ENCODE measurements at places on chromosomes 5 and 9.

- no peak for DNase-seq
Measured at GRCh38 chr9:93597142-93597706, 20.8 kb downstream of the PHF2 start.

DNA sequence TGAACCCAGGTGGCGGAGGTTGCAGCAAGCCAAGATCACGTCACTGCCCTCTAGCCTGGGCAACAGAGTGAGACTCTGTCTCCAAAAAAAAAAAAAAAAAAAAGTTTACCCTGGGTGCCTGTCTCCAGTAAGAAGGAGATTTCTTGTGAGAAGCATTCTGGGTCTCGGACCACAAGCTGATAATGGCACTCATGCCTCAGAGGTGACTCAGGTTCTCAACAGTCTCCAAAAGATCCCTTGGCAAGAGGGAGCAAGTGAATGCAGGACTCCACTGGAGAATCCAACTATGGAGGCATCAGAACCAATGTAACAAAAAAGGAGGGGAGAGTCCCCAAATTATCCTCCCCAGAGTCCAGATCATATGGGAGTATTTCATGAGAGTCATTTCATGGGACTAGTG is 106.0 kb upstream of the LRRTM2 start:
- no peak for DNase-seq

- DNase-seq: no peak
Measured at GRCh38 chr5:94409440-94409839, 209.0 kb downstream of the KIAA0825 start.

GRCh38 chr9:88975966-88976889 is 15.0 kb upstream of the S1PR3 start:
- DNase-seq: no peak

DNA sequence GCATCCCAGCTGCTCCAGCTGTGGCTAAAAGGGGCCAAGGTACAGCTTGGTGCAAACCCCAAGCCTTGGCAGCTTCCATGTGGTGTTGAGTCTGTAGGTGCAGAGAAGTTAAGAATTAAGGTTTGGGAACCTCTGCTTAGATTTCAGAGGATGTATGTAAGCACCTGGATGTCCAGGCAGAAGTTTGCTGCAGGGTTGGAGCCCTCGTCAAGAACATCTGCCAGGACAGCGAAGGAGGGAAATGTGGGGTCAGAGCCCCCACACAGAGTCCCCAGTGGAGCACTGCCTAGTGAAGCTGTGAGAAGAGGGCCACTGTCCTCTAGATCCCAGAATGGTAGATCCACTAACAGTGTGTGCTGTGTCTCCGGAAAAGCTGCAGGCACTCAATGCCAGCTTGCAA is 236.2 kb upstream of the ADRA1B start:
- DNase-seq: no peak

GRCh38 chr9:136997830-136998234 is 1.5 kb upstream of the CLIC3 start:
- DNase-seq: no peak

- no peak for DNase-seq
Measured at GRCh38 chr5:132209901-132210545, 17.6 kb downstream of the P4HA2 start.

DNA sequence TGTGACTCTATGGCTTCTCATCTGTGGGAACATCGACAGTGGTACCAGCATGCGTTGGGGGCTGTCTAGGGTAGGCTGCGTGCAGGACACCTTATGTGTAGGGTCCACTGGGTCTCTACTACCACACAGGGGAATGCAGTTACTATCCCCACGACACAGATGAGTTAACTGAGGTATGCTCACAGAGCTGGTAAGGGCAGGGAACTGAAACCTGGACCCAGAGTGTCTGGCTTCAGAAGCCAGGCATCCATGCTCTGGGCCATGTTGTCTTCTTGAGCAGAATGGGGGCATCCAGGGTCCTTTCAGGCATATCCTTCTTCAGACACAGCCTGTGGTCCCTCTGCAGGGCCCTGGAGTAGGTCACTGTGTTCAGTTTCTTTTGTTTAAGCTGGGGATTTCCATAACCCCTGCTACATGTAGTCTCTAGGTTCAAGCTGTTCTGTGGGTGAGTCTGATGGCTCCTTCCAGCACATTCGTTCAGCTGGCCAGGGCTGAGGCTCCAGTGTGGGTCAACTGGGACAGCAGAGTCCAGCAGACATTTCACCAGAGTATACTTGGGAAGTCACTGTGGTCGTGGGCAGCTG is 148.8 kb downstream of the GADD45G start:
- DNase-seq: no peak

GRCh38 chr5:111135363-111135762 is 43.2 kb downstream of the WDR36 start:
- no peak for DNase-seq

DNA sequence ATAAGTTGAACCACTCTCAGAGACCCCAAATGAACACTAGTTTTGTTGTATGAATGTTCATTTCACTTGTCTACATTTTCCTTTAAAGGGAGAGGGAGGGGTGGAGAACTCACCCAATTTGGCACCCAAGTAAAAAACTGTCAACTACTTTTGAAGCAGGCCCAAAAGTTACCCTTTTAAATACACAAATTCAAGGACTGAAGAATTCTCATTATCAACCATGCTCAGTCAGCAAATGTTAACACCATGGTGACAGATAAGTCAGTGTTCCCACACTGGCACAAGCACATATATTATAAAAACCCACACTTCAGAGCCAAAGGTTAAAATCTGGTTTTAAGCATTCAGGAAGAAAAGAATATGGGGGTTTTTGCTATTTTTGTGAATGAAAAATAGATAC is 31.6 kb downstream of the CSNK1A1 start:
- no peak for DNase-seq

DNA sequence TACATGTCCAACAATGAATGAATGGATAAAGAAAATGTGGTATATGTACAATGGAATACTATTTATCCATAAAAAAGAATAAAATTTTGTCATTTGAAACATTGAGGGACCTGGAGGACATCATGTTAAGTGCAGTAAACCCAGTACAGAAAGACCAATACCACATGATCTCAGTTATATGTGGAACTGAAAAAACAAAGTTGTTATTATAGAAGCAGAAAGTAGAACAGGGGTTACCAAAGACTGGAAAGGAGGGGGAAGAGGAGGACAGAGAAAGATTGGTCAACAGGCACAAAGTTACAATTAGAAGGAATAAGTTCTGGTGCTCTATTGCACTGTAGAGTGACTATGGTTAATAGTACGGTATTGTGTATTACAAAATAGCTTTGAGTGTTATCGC is 233.8 kb downstream of the SEMA6A start:
- no peak for DNase-seq

DNA sequence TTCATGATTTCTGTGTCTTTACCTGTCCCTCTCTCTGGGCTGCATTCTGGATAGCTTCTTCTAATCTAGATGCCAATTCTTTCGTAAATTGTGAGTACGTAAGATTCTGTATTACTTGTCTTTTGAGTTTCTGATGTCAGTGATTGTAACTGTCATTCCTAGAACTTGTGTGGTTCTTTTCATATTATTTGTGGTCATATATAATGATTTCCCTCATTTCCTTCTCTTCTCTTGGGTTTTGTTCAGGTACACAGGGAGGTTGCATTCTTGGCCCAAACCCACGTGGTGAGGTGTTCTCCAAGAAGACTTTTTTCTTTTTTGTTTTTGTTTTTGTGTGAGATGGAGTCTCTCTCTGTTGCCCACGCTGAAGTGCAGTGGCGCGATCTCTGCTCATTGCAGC is 13.8 kb downstream of the UGCG start:
- no peak for DNase-seq

DNA sequence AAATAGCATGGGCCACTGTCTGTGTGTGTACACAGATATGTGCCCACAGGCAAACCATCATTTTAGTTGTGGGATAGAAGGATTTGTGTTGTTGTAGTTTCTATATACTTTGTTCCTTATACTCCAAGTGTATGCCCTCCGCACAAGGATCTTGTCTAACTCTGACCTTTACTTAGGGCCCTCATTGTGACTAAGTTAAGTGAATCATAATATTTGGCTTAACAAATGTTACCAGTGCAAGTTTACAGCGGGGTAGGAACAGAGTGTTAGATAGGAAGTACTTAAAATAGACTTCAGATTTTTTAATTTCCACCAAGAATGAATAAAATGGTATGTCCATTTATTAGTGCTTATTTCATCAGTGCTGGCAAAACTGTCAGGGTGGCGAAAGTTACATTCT is 29.5 kb upstream of the CYFIP2 start:
- no peak for DNase-seq

DNA sequence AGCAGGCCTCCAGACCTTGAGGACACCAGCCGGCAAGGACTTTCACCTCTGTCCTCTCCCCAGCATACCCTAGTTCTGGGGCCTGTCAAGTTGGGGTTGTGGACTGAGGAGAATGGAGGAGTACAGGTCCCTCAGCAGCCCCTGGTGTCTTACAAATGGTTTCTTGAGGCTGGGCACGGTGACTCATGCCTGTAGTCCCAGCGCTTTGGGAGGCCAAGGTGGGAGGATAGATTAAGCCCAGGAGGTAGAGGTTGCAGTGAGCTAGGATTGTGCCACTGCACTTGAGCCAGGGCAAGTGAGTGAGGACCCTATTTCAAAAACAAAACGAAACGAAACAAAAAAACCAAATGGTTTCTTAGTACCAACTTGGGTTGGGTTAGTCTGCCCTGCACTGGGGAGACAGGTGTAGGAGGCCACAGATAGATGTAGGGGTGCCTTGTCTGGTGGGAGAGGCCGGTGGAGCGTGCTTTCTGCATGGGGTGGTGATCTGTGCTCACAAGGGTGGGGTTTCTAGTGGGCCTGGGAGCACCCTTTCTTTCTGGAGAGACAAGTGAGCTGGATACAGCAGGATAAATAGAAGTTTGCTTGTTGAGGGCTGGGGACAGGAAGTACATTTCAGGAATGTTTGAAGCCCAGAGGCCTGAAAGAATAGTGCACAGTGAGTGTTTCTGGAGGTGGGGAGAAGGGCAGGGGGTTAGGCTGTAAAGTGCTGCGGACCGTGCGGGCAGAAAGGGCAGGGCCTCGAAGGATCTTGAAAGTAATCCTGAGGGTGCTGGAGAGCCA is 37.7 kb upstream of the PSD2 start:
- no peak for DNase-seq

- DNase-seq: no peak
Measured at GRCh38 chr5:154664869-154665268, 90.3 kb upstream of the LARP1 start.

DNA sequence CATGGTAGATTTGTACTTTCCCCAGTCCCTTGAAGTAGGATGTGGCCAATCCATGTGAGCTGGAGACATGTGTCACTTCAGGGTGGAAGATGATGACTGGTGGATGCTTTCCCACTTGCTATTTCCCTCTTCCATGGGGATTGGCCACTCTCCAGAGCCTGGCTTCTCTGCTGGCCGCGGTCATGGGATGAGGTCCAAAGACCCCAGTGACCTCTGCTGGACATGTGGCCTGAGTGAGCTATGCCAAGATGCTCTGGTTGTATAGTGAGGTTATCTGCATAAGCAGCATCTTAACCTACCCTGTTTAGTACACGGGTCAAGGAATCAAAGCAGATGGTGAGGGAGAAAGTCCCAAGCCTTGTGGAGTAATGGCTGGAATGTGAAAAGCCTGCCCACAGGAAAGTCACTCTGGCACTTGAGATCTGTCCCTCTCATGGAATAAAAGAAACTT is 47.1 kb downstream of the SH3PXD2B start:
- no peak for DNase-seq

All from activated T-cell treated with anti-CD3 and anti-CD28 coated beads for 48 hours (primary cell).